NCI-H2081 treated with DMSO at 0.1 percent for 48 hours (cell line): ENCODE measurements at places on chromosomes 6 and 20.

- no peak for DNase-seq
These were observed 213.8 kb upstream of the ZFP64 start for GRCh38 chr20:52405417-52405816.

DNA sequence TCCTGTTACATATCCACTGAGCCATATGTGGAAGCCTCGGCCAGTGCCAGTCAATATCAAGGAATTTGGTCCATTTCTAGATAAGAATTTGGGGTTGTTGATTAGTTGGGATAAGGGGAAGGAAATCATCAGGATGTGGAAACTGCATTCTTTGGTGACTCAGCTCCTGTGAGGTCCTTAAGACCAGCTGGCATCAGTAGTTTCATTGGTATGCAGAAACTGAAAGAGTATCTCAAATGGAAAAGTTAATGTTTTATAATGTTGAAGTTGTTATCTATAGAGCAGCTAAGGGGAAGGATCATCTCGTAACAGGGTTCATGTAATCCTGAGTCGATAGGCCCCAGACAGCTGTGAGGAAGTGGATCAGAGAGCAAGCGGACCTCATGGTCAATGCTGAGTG is 87.9 kb upstream of the PRND start:
- DNase-seq = no peak

- no peak for DNase-seq
These were observed 173.8 kb downstream of the PTPRK start for GRCh38 chr6:128346569-128346968.

DNA sequence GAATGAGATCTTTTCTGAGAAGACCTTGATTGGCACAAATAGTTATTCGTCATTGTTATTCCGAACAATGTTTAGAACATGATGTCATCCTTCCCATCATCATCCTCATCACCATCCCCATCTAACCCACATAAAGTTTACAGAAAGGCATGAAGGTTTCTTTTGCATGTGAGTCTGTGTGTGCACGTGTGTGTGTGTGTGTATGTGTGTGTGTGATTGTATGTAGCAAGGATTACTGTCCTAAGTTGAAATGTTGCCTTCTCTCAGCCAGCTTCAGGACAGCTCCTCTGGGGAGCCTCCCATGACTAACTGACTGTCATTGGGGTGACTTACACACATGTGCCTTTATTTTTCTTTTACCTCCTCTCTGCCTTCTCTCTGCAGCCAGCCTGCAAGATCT is 113.5 kb downstream of the SLC22A3 start:
- no peak for DNase-seq

DNA sequence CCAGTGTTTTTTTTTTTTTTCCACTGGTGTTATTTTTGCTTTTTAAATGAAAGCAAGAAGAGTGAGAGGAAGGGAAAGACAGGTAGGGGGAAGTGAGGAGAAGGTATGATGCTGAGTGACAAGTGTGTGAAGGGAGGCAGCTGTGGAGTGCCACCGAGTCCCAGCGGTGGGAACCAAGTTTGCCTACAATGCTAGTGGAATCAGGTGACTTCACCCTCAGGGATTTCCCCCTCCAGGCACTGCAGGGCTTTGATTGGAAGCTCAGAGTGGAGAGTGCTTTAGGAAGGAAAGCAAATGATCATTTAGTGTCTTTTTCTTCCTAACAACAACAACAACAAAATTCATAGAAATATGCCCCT is 120.5 kb upstream of the ENPP5 start:
- no peak for DNase-seq

DNA sequence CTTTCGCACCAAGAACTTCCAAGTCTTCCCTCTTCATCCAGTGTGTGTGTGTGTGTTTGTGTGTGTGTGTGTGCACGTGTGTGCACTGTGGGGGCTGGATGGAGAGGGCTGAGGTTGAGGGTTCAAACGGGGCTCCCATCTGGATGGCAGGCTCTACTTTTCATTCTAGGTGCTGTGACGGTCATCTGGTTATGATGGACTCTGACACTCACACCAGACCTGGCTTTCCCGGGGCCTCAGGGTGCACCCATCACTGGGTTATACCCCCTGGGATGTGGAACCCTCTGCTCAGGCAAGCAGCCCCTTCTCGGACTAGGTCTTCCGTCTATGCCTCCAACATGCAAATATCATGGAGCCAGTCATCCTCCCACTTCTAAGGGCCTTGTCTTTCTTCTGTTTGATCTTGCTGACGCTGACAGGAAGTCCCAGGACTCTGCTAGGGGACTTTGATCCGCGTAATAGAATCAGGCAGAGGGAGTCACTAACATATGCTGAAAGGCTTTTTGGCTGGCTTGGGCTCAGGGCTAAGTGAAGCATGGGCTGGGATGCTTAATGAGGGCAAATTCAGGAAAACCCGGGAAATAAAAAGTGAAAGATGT is 313.6 kb downstream of the CDC5L start:
- no peak for DNase-seq

DNA sequence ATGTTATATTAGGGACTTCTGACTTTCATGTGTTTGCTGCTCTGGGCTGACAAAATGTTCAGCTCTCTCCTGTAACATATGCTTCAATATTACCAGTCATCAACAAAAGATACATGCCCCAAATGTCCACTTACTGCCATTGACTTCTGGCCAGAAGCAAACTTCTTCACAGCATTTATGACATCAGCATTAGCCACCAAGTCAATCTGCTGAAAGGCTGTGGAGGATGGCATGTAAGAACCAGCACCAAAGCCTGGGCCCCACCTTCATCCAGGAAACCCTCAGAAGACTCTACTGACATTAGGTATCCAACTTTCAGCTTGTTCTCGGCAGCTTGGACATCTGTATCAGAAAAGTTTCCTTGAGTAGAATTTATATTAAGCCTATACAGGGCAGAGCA is 595.5 kb downstream of the COL12A1 start:
- DNase-seq = no peak

DNA sequence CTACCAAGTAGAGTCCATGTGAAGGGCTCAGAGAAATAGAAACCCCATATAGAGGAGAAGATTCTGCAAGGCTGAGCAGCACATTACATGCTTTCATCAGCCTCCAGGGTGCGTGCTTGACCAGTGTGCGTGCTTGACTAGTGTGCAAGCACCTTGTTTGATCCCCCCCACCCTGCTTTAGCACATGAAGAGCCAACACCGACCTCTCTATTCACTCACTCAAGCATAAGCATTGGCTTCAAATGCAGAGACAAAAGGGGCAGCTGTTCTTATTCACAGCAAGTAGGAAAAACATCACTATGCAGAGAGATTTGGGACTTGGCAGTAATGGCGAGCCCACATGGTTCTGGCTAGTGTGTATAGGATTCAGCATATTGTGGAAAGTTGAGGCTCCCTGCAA is 278.7 kb upstream of the RNF217 start:
- no peak for DNase-seq

DNA sequence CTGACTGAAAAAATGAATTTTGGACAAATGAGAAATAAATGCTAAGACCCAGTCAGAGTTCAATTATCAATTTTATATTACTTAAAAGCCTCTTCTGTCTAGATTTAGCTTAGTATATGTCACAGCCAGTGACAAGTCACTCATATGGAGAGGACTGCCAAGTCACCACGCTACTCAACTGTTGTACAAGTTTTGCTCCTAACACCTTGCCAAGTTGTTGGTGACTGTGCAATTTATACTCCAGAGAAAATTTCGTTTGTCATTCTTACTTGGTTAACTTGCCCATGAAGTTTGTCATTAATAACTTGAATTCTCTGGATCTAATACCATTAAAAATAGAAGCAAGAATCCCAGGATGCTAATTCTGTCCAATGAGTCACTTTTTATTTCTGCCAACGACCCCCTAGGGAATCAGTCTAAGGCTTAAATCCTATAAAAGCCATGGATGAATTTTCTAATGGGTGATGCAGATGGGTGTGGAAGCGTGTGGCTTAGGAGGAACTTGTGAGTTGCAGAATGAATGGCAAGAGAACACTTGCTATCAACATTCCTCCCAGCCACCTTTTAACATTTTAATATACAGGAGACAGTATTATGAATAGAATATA is 30.4 kb upstream of the FBXO30 start:
- DNase-seq = no peak

DNA sequence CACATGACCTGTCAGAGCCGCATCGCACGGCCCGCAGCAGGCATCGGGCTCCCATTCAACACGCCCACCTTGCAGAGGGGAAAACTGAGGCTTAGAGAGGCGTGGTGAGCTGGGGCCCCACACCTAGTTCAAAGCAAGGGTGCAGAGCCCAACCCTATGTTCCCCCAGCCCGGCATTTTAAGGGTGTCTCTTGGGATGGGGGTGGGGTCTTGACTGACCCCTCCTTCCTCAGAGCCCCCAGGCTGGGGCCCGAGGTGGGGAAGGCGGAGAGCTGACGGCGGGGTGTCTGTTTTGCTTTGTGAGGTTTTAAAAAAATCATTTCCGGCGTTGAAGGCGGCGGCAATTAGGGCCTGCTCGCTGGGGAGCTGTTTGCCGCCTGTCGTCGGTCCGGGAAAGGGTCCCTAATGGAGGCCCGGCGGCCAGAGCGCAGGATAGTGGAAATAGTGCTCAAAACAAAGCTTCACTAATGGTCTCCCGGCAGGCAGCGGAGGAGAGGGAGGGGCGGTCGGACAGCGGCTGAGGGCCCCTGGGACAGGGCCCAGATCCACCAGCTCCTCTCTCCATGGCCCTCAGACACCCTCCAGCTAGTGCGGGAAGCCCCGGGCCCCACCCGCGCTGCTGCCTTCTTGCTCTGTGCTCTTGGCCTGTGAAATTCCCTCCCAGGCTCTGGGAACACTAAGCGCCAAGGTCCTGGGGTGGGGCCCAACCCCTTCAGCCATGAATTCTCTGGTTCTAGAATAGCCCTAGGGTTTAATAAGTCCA is 11.9 kb downstream of the VSTM2L start:
- DNase-seq = no peak

GRCh38 chr6:2245103-2245876 is at the start of gene GMDS:
GMDS (minus strand) TSS chr6:2245605.
- DNase-seq = peak; percentile 25

GRCh38 chr6:148503703-148504102 is 161.1 kb downstream of the SASH1 start:
- DNase-seq = no peak

- no peak for DNase-seq
These were observed 672.0 kb downstream of the RNF144B start for GRCh38 chr6:19059102-19059501.

DNA sequence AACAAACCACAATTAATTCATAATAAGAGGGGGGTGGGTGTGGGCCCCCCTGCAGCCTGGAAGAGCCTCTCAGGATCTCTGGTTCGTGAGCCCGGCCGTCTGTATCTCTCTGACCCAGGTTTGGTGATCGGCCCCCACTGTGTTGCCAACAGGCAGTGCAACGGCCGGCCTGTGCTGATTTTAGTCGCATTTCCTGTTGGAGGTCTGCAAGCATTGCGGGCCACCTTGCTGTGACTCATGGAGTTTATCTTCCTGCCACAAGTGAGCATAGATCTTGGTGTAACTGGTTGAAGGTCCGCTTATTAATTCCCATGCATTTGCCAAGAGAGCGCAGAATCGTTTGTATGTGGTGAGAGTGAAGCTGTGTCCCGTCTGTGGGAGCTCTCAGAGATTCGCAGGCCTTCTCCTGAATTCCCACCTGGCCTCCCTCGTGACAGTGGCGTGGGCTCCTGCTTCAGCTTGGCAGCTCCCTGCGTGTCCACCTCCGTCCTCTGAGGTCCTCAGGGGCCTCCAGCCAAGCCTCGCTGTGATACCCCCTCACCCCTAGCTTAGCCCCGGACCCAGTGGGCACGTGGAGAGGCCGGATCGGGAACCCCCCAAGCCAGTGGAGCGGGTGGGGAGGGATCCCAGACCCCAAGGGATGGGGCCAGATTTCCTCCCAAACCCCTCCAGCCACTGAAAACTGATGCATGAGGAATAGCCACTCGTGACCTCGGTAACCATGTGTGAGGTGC is 269.8 kb downstream of the CDH4 start:
- DNase-seq = no peak

DNA sequence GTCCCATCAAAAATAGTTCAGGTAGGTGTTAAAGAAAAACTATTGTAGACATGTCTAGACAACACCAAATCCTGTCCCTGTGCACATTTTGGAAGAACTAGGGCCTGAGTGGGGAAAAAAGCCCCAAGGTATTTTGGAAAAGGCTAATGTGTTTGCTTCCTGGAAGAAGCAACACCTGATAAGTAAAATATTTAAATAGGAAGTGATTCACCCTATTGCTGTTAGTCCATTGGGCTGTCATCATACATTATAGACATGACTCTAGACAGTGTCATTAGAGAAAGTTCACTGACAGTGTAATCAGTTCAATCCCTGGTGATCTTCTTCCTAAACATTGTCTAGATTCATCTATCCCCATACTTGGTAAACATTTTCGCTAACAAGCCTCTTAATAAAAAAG is 465.3 kb downstream of the CBLN4 start:
- no peak for DNase-seq

DNA sequence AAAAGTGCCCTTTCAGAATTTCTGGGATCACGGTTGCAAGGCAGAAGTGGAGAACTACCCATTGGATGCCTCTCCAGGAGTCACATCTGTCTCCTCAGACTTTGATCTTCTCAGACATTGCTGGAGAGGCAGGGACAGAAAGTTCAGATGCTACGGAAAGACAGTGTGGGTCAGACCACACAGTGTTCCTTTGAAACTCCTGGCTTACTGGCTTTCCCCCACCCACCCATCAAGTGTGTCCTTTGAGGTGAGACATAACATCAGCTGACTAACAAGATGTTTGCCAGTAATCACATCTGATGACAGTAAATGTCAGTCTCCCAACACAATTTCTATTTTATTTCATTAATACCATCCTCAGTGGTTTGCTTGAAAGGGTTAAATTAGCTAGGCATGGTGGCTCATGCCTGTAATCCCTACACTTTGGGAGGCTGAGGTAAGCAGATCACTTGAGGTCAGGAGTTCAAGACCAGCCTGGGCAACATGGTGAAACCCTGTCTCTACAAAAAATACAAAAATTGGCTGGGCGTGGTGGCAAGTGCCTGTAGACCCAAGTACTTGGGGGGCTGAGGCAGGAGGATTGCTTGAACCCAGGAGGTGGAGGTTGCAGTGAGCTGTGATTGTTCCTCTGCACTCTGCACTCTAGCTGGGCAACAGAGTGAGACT is 67.2 kb upstream of the SNX9 start:
- no peak for DNase-seq

- DNase-seq = no peak
These were observed 46.3 kb downstream of the MCM8 start for GRCh38 chr20:5996765-5997164.

DNA sequence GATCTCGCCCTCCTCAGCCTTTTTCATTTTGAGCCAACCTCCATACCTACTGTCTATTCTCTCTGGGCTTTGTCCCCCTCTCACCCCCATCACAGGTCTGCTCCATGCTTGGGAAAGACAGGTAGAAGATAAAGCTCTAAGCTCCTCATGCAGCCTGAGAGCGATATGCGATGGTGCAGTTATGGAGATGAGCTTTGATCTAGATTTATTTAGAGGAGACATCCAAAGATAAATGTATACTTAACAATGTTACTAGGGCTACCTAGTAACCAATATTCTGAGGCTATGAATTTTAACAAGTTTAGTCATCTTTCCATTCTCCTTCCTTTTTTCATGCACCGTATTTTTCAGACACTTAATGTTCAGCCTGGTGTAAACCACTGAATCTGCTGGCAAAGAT is 95.3 kb downstream of the TRDN start:
- no peak for DNase-seq

- no peak for DNase-seq
These were observed 80.2 kb downstream of the GRM4 start for GRCh38 chr6:34065466-34066217.

- no peak for DNase-seq
These were observed 2.6 kb downstream of the BLCAP start for GRCh38 chr20:37524859-37525708.
